ENCODE measurements at places on chromosomes 4 and X.

DNA sequence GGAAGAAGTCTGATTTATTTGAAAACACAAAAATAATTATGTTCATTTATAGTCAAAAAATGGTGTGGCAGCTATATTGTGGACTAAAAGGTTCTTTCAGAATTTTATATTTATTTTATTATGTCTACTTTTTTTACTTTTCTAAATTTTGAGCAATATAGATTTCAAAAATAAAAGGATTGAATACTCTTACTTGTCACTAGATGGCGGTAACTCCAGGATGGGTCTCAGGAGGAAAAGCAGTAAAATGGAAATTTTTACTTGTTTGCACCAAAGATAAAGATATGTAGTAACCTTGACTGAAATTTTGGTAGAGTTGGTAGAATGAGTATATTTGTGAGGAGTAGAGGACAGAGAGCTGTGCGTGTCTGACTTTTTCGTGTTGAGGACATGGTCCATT is 14.5 kb upstream of the DACH2 start:
- DNase-seq: no peak

DNA sequence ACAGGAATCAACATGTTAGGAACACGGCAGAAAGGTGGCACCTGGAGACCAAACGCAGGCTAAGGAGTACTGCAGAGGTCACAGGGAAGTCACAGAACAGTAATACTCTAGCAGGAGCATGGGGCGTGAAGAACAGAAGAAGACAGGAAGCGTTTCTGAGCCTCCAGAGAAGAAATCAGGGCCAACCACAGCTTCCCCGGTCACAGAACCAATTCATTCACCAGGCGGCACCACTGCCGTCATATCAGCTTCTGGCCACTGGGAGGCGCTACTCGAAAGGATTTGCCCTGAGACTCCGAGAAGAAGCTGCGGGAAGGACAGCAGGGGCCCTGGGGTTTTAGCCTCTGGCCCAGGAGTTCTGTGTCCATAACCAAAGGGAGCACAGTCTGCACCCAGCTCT is 78.0 kb upstream of the DRD5 start:
- peak; percentile 87 for DNase-seq

GRCh38 chr4:8350841-8351461 is 81.4 kb downstream of the HTRA3 start:
- DNase-seq: no peak

GRCh38 chr4:2812612-2813354 is 19.9 kb downstream of the SH3BP2 start:
- no peak for DNase-seq

DNA sequence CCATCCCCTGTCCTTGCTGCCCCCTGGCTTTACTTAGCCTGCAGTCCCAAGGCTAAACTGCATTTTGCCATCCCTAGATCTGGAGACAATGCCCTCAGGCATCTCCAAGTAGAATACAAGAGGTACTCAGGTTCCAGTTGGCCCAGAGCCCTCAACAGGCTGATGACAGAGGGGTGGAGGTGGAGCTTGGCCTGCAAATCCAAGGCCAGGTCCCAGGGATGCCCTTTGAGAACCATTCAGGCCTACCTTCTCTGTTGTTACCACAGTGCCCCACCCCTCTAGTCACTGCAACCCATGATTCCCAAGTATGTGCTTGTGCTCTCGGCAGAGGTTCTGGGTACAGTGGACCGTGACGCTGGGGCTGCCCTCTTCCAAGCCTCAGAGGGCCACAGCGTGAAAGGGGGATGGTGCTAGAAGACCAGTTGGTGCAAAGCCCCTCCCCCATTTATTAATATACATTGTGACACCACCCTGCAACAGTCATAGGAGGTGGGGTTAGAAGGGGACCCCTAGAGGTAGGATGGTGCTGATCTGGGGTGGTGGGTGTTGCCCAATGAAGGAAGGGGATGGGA is 6.4 kb upstream of the UBA1 start:
- no peak for DNase-seq

DNA sequence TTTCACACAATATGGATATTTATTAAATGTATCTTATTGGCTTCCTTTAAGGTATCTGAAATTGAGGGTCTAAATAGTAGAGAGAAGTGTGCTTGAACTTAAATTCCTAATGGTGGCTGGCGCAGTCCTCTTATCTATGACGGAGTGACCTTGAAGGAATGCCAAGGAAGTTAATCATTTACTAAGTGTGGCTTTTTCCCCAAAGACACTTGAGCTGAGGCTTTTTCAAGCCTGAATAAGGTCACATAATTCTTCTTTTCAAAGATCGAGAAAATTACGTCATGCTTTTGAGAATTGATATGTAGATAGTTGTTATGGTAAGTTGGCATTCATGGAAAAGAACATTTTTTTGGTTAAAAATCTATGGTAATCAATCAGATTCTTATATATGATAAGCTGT is 11.7 kb upstream of the PRPS2 start:
- DNase-seq: no peak

DNA sequence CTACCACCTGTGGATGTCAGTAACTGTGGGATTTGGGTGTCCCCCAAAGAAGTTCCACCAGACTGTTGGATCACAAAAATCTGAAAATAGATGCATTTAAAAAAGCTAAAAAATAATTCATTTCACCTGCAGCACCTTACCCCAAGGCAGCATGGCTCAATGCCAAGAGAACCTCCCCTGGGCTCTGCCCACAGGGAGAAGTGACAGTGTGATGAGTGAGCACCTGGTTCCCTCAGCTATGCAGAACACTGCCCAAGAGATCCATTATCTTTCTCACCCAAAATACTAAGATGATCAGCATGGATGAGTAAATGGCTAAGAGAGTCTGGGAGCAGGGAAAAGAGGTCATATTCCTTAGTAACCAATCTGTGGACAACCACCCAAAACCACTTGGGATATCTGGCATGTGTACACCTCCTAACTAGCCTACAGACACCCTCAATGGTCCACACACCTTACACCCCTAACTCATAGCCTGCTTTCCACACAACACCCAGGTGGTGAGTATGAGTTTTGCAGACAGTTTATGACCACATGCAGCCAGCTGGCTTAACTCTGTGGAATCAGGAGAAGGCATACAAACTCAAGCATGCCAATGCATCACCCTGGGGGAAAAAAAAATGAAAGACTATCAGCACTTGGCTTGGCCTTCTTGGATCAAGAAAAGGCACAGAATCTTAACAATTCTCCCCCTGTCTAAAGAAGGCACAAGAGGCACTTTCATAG is 416.5 kb upstream of the SMIM31 start:
- DNase-seq: peak; percentile 12

DNA sequence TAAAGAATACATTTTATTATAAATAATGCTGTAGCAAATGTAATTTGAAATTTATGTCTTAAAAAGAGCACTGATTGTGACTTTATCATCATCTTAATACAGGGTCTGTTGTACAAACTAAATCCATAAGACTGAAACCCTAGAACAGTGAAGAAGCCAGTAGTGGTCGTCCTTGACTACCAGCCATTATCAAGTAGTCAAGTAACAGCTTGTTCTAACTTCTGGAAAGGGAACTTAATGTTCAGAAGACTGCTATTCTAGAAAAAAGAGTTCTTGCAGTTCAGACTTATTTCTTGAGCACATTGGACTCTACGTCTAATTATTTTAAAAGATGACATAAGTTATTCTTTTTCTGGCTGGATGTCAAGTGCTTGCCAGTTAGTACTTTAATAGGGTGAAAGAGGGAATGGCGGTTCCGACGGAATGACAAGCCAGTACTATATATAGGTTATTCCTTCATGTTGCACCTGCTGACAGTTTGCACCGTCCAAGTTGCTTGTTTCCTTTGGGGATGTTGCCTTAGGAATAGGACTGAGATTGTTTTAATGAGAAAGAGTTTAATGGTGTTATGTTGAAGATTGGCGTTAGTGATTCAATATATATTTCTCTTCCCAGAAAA is 109.9 kb downstream of the RAPGEF2 start:
- DNase-seq: no peak

DNA sequence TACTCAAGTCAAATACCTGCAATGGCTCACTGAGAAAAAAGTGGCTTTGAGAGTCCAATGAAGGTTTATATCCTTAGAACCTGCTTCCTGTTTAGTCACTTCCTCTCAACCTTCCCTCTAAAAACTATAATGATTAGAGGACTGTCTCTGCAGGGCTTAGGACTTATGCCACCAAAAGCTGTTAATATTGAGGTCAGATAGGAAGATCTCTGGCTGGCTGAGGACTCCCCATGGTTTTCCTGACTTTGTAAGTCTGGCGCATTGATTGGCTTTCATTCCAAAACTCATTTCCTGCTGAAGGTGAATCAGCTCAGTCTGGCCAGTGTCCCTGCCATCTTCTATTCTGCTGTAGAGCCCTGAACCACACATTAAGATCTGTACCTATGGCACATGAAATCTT is 140.9 kb upstream of the ANK2 start:
- no peak for DNase-seq

- DNase-seq: no peak
These were observed 262.3 kb downstream of the KCTD8 start for GRCh38 chr4:44186096-44186849.

DNA sequence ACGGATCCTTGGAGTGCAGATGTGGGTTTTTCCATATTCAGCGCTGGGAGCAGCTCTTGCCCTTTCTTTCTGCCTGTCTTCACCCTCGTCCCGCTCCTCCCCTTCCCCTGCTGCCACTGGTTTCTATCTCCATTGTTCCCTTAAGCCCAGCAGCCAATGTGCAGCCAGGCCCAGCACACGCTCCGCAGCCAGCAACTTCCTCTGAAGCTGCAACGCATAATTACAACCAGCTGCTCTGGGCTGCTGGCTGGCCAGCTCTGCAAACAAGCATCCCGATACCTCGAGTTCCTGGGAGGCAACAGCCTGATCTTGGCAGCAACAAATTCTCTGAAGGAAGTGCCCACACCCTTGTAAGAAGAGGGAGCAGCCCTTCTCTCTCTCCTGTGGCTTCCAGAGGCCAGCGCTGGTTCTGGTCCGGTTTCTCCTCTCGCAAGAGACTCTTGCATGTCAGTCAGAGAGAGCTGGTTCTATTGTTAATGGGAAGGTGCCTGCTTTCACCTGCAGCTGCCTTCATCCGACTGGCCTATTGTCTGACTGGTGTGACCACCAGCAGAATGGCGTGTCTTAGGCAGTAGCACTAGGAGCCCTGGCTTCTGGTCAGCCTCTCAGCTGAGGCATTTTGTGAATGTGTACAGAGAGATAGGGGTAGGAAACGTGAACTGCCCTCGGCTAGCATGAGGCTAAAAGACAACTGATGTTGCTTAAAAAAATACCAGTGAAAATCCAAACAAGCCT is 83.8 kb upstream of the MAML3 start:
- DNase-seq: peak; percentile 91

DNA sequence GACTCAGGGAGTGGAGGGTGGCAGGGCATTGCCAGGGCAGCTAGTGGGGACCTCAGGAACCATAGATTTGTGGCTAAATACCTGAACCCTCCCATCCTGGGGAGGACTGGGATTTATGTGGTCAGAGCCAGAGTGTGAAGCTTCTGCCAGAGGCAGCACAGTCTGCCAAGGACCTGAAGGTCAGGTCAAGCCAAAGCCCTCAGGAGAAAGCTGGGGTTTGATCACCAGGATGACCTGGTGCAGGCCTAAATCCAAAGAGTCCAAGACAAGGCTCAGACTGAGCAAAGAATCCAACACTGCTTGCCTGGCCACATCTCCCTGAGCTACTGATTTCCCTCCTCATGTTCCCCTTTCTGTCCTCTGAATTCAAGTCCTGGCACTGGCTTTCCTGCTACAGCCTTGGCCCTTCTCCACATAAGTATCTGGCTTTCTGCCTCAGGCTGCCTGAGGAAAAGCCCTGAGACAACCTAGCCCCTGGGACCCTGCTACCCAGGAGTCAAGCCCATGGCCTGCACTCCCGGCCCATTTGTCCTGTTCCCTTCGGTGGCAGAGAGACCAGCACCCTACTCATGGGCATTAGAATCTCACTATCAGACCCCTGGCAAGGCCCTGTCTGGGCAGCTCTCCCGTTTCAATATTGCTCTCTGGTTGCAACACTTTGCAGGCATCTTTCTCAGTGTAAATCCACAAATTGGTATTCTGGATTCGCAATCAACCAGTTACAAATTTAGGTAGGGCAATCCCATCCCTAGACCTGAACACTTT is 39.3 kb upstream of the SLC25A43 start:
- DNase-seq: no peak

DNA sequence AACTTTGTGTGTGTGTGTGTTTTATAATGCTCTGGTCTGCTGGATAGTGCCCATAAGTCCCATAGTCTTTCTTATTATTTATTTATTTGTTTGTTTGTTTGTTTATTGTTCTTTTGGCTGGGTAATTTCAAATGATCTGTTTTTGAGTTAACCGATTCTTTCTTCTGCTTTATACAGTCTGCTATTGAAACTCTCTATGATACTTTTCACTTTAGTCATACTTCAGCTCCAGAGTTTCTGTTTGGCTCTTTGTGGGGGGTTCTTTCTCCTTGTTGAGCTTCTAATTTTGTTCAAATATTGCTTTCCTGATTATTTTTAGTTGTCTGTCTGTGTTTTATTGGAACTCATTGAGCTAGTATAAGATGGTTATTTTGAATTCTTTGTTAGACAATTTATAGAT is 10.0 kb downstream of the CXCL3 start:
- no peak for DNase-seq

DNA sequence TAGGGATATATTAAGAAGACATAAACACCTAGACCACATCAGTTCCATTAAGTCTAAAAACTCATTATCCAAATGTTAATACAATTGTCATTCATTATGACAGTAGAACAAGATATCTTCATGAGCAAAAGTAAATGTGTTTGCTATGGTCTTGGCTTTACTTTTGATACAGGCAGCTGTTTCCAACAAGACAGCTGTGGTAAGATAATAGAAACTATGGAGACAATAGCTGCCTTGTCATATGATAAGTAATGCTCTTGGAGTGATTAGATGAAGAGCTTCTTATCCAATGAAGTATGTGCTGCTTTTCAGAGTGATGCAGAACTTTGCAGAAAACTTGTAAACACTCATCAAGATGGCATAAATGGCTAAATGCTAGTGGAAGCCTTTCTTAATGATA is 1066.0 kb downstream of the FSTL5 start:
- no peak for DNase-seq

DNA sequence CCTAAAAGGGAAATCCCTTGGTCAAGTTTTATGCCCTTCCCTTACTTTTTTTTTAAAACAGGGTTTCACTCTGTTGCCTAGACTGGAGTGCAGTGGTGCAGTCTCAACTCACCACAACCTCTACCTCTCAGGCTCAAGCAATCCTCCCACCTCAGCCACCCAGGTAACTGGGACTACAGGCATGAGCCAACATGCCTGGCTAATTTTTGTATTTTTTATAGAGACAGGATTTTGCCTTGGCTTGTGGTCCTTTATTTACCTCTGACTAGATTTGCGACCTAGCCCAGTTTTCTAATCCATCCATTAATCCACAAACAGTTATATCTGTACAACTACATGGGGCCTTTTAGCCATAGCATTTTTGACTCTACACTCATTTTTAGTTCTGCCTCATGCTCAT is 23.7 kb downstream of the CDS1 start:
- no peak for DNase-seq

GRCh38 chr4:106898621-106899230 is 137.4 kb downstream of the DKK2 start:
- DNase-seq: peak; percentile 8

DNA sequence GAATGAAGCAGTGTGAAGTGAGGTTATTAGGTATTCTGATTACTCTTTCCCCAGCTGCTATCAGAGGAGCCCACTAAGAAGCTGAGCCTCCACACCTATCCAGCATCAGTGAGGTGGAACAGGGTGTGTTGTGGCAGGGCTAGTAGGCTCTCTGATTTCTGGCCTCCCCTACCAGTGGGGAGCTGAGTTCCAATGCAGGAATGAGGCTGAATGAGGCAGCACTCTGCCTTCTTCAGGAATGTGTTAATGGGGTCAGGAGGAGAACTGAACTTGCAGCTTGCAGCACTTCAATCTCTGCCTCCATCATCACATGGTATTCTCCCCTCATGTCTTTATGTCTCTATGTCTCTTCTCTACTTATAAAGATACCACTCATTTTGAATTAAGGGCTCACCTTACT is 26.9 kb downstream of the SOX3 start:
- no peak for DNase-seq

All from NCI-H1417 (cell line).